Head of caudate nucleus (tissue), 42 donors: ENCODE measurements at places on chromosomes 2 and 18.
A peak's percentile ranks its signal among the peaks of the same experiment; 100 is the strongest.

GRCh38 chr2:237920673-237921072, 46.1 kb upstream of the UBE2F start:
- DNase-seq: no peak

DNA sequence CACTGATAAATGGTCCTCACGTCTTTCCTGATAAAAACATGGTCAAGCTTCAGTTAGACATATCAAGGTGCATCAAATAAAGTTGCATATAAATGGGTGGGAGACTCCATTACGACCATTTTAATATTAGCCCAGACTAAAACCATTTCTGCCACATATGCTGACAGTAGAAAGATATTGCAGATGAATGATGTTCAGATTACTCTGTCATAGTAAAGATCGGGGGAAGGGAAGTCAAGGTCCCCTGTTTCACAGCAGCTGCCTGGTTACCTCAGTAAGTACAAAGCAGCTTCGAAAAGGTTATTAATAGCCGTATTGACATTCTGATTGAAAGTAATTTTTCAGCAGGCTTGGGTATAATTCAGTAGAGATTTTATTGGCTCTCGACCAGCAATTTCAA, 927.7 kb upstream of the CDH2 start:
- no peak for DNase-seq

- no peak for DNase-seq
These were observed 221.3 kb upstream of the ITGA4 start for GRCh38 chr2:181235683-181236459.

- no peak for DNase-seq
These were observed 49.9 kb upstream of the TXNDC2 start for GRCh38 chr18:9835825-9836224.

DNA sequence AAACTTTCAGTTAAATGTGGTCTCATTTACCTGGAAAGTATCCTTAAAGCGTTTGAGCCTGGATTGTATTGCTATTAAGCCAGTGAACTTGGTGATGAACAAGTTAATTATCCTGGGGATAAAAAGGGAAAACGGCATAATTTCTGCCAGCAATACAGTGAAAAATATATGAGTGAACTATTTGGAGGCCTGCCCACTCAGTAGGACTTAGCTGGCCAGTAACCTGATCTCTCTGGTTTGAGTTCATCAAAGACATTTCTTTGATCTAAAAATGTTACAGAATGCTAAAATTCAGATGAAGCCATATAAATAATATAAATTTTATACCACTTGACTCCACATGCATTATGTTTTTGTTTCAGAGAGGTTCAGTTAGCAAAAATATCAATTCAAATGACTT, 241.1 kb upstream of the VWC2L start:
- no peak for DNase-seq

DNA sequence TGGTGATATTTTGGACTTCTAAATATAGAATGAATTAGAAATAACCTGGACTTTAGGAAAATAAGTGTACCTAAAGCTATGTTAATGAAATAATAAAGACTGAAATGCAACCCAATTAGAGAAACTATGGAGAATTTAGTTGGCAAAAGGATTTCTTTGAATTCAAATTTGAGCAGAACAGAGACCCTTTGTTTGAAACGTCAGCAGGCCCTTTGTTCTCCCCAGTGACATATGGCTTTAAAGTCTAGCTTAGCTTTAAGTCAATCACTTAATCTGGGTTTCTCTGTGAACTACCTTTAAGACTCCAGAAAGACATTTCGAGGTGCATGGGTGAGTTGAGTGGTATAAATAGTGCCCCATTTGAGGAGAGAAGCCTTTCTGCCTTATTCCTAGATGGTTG, 130.5 kb upstream of the CREB1 start:
- peak; percentile 24 for DNase-seq

DNA sequence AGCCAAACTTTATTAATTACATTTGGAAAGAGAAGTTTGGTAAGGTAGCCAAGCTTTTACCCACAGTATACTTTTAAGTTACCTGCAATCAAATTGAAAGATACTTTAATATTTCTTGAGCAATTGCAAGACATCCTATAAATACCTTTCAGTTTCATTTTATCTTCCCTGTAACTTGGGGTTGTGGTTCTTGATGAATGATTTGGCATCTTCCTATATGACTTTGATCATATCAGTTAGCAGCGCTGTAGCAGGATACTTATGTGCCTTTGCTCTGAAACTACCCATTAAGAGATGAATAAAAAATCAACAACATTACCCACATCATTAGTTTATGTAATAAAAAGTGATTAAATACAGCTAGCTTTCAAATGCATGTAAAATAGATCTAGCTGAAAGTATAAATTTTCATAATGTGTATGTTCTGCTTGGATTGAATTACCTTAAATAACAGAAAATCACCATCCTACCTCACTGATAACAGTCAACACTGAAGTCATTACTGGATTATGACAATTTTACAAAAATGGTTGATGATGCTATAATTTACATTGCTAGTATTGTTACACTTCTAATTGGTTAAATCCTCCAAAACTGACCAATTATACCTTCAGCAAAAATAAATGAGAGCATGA, 50.4 kb downstream of the MMADHC start:
- no peak for DNase-seq

- DNase-seq: no peak
These were observed 91.9 kb downstream of the RTP5 start for GRCh38 chr2:241961454-241961853.

- DNase-seq: no peak
These were observed 73.9 kb downstream of the SLC39A10 start for GRCh38 chr2:195730912-195731311.

DNA sequence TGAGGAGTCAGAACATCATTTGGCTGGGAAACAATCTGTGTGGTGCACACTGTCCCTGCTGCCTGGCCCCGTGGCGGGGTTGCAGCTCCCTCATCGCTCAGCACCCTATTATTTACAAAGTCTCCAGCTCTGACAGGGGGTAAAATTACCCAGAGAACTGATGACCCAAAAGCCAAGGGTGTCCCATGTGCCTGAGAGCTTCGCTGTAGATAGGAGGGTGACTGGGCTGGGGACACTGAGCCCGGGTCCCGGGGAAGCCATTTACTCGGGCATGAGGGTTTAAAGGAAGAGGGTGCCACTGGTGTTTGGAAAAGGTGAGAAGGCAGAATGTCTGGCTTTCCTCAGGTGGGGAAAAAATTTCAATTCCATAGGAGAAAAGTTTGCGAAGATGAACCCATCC, 48.2 kb upstream of the EML6 start:
- no peak for DNase-seq

DNA sequence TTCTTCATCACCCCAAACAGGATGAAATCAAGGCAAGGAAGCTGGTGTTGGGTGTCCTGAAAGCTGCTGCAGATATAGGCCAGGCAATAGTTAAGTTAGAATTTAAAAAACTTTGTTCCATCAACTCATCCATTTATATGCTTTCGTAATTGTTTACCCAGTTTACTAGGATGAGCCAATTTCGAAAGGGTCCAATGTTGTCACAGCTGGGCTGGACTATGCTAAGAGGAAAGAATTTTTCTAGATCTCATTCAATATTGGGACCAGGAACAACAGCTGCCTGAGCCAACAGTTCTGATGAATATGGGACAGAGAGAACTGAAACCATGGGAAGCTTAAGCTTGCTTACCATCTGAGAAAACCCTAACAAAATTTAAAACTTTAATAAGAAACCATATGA, 21.6 kb upstream of the SP3 start:
- DNase-seq: no peak

DNA sequence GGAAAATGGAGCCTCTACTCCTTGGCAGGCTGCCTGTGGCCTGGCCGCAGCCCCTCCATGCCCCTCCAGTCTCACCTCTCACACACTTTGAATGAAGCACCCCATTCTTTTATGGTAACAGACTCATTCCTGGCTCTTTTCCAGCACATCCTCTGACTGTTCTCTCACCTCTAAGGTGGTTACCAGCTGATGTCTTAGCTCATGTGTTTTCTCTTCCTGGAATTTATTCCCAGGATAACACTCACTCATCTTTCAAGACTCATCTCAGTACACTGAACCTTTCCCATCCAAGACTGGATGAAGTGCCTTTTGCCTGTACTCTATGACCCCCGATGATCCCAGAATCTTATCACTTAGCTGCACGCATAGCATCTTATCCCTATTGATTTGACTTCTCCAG, 50.6 kb downstream of the SLC9A4 start:
- DNase-seq: no peak

DNA sequence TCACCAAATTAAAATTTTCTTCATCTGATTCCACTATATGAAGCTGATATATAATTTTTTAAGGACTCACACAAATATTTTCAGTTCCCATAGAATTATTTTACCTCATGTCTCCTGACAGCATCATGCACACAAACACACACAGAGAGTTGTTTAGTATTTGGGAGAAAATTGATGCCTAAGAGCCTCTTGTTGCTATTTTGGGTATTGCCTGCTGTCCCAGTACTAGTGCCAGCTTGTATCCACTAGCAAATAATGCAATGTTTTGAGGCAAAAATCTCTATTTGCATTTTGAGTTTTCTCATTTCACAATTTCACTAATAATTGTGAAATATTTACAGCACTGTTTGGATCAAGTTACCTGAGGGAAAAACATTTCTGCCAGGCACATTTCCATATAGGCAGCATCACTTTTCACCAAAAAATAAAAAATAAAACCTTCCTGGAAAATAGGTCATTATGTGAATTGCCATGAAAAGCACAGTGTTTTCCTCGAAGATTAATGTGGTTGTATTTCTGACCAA, 328.2 kb downstream of the KCNJ3 start:
- DNase-seq: no peak

DNA sequence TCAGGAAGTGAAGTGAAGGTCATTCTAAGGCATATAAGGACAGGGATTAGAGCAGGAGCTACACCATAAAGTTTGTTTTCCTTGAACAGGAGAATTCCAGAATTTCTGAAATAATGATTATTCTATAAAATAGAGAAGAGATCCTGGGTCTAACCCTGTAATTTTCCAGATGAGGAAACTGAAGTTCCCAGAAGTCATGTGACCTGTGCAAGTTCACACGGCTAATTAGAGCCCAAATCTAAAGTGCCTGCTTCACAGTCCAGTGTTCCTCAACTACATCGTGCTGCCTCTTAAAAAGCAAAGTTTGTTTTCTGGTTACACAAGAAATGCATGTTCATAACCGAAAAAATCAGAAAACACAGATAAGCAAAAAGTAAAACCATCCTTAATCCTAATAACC, 34.9 kb downstream of the PLB1 start:
- DNase-seq: no peak

- no peak for DNase-seq
These were observed 361.9 kb upstream of the CHST9 start for GRCh38 chr18:27546991-27547390.

DNA sequence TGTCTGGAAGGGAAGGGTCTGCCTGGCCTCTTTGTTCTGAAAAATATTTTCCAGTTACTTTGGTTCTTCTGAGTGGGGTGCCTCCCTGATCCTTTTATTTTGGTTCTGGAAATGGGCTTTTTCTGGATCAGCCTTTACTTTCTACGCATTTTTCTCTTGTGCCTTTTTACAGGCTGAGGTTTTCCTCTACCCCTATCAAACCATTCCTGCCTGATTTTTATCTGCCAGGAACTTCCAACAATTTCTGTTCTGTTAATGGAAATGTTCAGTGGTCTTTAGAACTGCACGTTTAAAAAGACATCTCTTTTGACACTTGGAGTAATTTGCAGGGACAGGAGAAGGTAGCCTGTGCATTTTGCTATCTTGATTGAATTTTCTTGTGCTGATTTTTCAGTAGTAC, 113.8 kb downstream of the ARHGAP28 start:
- no peak for DNase-seq

GRCh38 chr2:9638532-9638931, 7.7 kb upstream of the YWHAQ start:
- DNase-seq: peak; percentile 84

- DNase-seq: no peak
These were observed 48.3 kb downstream of the ALPK2 start for GRCh38 chr18:58580623-58581022.

GRCh38 chr2:41909584-41909983, 138.2 kb upstream of the PKDCC start:
- no peak for DNase-seq

DNA sequence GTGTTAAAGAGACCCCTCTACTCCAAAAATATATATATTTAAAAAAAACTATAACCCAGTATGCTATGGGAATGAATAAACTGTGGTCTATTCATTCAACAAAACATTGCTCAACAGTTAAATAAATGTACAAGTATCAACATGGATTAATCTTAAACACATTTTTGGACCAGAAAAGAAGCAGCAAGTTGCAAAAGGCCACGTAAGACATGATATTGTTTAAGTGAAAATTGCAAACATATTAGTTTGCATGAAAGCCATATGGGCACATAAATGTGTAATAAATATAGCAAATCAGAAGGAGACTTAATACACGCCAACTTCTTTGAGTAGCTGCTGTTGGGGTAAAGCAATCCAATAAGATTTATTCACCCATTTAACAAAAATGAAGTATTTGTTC, 321.5 kb downstream of the FBXO15 start:
- no peak for DNase-seq

DNA sequence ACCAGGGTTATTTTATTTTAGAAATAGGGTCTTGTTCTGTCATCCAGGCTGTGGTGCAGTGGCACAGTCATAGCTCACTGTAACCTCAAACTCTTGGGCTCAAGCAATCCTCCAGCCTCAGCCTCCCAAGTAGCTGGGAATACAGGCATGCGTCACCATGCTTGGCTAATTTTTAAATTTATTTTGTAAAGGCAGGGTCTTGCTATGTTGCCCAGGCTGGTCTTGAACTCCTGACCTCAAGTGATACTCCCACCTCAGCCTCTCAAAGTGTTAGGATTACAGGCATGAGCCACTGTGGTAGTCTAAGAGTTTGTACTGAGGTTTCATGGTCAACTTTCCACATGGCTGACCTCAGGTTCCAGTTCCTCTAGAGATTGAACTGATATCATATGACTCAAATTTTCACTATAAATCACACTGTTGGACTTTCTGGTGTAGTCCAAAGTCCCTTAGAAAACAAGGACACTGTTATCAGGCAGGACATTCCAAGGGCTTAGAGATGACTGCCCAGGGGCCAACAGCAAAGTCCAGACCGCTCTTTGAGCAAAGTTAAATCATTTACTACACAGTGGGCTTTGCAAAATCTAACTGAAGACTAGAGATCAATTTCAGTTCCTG, 82.0 kb upstream of the MEX3C start:
- no peak for DNase-seq

GRCh38 chr2:48292393-48292792, 237.6 kb upstream of the STON1 start:
- DNase-seq: no peak

- DNase-seq: no peak
These were observed 18.7 kb upstream of the CCBE1 start for GRCh38 chr18:59715966-59716369.

DNA sequence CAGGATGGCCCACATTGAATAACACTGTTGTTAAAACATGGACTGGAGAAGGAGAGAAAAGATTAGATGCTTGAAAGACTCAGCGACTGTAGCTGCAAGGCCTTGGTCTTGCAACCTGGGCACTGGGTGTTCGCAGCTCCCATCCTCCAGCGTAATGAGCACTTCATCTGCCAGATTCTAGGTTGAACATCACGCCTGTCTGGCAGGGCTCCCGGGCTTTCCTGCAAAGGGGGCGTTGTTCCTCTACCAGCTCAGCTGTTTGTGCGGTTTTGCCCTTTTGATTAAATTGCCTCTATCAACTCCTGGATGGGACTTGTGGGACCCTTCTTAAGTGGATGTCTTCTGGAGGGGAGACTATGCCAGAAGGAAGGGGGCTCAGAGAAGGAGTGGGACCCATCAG, 215.4 kb downstream of the KLHL29 start:
- peak; percentile 59 for DNase-seq
